ENCODE measurements at places on chromosomes 2 and 18. TPM values are rescaled to one million over a fixed set of nuclear protein-coding genes. Genes with fewer than 3 reads are reported as not detected.

DNA sequence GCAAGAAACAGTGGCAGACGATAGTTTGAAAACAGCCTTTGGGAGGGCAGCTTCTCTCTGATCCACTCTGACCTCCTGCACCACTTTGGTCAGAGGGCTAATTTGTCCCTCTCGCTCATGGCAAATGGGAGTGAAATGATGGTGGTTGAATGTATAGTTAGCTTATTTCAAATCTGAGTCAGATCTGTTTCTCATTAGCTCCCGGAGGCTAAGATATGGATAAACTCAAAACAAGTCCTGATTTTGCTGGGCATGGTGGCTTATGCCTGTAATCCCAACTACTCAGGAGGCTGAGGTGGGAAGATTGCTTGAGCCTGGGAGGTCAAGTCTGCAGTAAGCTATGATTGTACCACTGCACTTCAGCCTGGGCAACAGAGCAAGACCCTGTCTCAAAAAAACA is 145.0 kb downstream of the ALK start:
- DNase-seq, result no peak

GRCh38 chr2:10414591-10414990 is 33.5 kb downstream of the ODC1 start:
- DNase-seq, result no peak

Gene SPDYA
- total RNA-seq, result 0.35 TPM

- no peak for DNase-seq
Measured at GRCh38 chr2:85455552-85456090, 37.1 kb downstream of the SH2D6 start.

Gene PLGLB1
- 0.54 TPM for total RNA-seq

DNA sequence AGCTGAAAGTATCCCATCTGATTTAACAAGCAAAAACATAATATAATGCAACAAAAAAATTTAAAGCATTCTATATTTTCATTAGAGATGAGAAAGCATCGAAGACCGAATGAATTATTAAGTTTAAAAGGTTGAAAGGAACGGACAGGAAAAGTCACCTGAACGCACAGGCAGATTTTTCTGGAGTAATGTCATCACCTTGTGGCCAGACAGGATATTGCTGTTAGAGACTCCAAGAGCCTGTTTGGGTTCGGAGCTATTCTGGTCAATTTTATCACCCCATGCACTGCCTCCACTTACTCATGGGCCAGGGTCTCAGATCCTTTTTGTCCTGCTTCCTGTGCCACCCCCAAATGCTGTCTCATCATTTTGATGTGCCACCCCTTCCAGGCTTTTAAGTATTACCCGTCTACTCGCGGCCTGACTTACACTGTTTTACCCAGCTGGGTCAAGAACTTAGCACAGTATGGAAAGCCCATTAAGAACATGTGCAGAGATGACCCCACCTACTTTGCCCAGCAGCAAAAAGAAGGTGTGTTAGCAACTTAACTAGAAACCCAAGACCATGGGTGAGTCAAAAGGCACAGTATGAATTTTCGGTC is 27.3 kb downstream of the GKN2 start:
- DNase-seq, result no peak
